ENCODE measurements at places on chromosomes 12 and 14.

- peak; percentile 87 for DNase-seq
Measured at GRCh38 chr12:24561882-24562770, 386.8 kb downstream of the BCAT1 start.

DNA sequence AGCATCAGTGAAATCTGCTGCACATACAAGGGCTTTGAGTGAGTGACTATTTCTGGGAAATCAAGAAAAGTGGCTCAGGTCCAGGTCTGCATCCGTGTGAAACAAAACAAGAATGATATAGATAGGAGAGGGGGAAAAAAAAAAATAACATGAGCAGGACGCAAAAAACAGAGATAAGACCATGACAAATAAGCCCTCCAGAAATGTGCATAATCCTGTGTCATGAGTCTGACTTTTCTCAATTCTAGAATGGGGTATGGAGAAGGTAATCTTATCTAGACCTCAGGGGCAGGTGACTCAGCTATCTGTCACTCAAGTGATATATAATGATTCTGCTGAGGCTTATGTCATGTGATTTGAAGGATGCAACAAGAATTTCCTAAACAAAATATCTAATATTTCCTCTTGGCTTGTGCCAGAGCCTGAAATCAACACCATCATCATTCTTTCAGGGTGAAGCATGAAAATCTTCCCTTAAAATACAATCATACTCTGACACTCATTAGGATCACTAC lies 250.0 kb downstream of the PHLDA1 start:
- DNase-seq: no peak

DNA sequence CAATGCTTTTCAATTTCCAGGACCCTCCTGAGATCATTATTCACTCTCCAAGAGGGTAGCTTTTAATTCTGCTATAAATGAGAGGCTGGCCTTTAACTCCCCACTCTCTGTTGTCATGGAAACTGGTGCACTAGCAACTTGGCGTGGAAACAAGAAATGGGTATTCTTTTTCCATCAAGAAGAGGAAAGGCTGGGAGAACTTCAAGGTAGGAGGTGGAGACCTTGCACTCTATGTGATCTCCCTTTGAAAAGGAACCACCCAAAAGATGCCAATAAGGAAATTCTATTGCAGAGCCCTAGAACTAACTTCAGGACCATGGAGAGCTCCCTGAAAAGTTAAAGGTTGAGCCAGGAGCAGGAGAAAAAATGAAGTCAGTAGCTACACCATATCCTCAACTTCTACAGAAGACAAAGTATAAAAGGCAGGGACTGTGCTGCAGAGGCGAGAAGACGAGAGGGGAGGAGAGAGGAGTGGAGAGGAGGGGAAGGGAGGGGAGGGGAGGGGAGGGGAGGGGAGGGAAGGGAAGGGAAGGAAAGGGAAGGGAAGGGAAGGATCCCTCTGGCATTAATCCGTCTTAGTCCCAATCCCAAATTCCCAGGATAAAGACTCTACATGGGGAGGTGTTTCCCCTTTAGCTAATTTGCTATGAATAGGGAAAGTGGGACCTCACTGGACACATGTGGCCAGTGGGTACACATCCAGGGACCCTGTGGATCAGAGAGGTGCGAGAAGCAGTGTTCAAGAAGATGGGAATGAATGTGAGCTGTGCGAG lies 46.7 kb upstream of the FICD start:
- no peak for DNase-seq

DNA sequence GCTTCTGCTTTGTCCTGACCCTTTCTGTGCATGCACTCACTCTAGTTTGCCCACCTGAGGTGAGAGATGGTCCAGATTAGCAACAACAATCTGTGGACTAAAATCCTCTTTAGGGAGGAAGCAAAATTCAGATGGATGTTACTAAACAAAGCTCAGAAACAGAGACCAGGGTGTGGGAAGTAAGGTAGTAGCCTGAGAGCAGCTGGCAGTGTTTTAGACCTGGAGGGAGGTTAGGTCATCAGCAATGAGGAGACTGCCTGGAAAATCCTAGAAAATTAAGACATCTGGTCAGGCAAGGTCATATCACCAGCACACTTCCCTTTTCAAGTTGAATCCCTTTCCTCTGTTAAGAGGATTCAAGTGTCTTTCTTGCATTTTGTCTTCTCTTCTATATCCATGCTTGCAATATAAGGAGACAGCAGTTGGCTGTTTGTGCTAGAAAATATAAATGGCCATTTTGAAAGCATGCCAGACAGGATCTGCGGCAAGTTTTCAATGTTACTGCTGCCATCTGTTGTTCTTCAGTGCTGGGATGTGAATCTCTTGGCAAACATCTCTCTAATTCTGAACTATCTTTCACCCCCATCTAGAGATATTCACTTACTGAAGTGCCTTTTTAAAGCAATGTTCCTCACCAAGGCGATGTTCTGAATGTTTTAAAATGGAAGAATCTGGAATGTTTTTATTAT lies 266.4 kb downstream of the NAV3 start:
- DNase-seq: no peak

- DNase-seq: no peak
Measured at GRCh38 chr14:61104358-61104757, 123.3 kb downstream of the SLC38A6 start.

DNA sequence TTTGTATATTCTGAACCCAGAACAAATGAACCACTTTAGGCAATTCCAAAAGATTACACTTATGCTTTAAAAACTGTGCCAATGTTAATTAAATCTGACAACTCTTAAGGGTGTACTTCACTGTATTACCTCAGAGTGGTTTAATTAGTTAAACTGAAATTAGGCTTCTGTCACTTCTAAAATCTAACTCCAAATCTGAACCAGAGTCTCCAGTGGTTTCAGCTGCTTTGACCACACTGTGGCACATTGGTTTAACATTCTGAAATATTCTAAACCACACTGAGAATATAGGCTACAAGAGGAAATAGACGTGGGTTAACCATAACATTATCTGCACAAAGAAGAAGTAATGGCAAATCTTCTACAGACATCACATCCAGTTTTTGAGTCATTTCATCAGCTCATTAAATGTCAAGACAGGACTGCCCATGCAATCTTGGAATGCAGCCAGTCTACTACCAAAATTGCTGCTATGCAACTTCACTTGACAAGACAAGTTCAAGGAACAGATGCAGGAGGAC lies 94.8 kb downstream of the LRP6 start:
- no peak for DNase-seq

- no peak for DNase-seq
Measured at GRCh38 chr14:103428723-103429556, 43.7 kb downstream of the MARK3 start.

GRCh38 chr14:100711493-100711892 lies 15.2 kb upstream of the DLK1 start:
- no peak for DNase-seq

DNA sequence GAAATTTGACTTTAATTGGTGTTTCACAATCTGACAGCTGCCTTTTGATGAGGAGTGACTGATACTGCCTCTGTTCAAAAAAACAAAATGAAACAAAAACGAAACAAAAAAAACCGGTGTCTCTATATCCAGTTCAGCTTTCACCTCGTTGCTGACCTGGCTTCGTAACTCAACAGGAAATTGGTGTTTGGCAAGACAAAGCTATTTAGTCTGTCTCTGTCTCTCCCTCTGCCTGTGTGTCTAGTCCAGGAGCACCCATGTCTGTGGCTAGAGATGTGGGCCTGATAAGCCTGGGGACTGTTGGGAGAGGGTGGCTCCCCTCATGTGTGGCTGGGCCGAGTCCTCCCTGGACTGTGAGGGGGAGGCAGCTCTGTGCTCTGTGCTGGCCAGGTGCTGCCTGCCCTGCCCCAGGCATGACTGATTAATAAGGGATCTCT lies 11.3 kb downstream of the CACNA1C start:
- no peak for DNase-seq

DNA sequence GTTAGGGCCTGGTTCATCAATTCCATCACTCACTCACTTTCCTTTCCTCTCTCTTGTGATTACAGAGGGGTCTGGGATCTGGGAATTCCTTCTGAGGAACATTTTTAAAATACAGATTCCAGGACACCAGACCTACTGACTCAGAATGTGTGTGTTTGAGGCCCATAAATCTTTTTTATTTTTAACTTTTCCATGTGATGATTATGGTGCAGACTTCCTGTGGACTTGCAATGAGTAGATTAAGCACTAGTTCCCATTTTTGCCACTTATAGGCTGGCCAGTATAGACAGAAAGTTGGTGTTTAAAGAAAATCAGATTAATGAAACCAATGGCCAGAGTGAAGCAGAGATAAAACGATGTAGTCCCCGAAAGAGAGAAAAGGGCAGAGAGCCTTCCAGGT lies 28.1 kb downstream of the SLC41A2 start:
- DNase-seq: no peak

DNA sequence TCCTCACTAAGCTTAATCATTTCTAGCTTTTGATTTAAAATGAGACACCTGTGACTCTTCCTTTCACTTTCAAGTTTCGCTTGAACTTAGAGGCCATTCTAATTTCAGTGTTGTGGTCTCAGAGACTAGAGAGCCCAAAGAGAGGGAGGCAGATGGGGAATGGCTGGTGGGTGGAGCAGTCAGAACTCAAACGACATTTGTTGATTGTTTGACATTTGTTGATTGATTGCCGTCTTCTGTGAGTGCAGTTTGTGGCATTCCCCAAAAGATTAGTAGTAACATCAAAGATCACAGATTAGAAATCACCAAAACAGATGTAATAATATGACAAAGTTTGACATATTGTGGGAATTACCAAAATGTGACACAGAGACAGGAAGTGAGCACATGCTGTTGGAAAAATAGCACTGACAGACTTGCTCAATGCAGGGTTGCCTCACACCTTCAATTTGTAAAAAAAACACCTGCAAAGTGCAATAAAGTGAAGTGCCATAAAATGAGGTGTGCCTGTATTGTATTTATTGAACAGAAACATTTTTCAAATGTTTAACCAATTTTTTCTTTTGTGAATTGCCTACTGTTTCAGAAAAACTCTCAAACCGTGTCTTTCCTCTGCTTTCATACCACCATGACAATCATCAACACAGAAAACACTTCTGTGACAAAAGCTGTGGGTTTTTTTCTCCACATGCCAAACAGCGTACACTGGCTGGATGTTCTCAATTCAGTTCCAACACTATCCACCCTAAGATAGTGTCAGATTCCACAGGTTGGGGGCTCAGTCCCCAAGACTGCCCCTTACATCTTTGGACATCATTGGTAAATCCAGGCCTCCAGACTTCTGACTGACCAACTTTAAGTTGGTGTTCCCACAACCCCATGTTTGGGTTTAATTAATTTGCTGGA lies 376.3 kb upstream of the RGS6 start:
- DNase-seq: no peak

- DNase-seq: peak; percentile 43
Measured at GRCh38 chr12:96034621-96035282, 635 bp downstream of the LTA4H start.

- no peak for DNase-seq
Measured at GRCh38 chr14:45897439-45897838, 644.4 kb upstream of the MIS18BP1 start.

GRCh38 chr12:6697584-6698351 lies 2.8 kb downstream of the PIANP start:
- peak; percentile 84 for DNase-seq

GRCh38 chr12:54131641-54132280 lies 57.0 kb downstream of the SMUG1 start:
- DNase-seq: no peak

- no peak for DNase-seq
Measured at GRCh38 chr12:59329462-59329861, 266.4 kb upstream of the SLC16A7 start.

GRCh38 chr12:29415111-29415510 lies 34.1 kb upstream of the ERGIC2 start:
- no peak for DNase-seq

- DNase-seq: no peak
Measured at GRCh38 chr12:123943816-123944215, 28.8 kb downstream of the CCDC92 start.

GRCh38 chr14:47490353-47490752 lies 185.1 kb downstream of the MDGA2 start:
- DNase-seq: no peak

GRCh38 chr12:88092771-88093170 lies 49.1 kb downstream of the CEP290 start:
- no peak for DNase-seq

DNA sequence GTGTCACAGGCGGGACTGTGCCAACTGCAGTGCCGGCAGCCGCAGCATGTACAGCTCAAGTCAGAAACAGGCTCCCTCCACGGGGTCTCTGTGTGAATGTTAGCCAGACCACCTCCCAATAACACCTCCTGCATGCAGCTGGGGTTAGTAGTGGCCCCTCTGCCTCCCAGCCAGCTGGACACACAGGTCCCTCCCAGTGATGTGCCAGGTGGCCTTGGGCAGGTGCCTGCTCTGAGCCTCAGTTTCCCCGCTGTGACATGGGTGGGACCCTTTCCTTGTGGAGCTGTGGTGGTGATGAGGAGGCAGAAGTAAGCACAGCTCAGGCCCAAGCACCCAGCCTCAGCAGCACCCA lies 139.9 kb downstream of the ADGRD1 start:
- DNase-seq: peak; percentile 20

- no peak for DNase-seq
Measured at GRCh38 chr14:67002994-67003753, 186.1 kb upstream of the GARIN2 start.

GRCh38 chr12:89059056-89059455 lies 293.2 kb downstream of the DUSP6 start:
- DNase-seq: no peak

GRCh38 chr14:23566778-23567185 lies 809 bp downstream of the AP1G2 start:
- DNase-seq: no peak

DNA sequence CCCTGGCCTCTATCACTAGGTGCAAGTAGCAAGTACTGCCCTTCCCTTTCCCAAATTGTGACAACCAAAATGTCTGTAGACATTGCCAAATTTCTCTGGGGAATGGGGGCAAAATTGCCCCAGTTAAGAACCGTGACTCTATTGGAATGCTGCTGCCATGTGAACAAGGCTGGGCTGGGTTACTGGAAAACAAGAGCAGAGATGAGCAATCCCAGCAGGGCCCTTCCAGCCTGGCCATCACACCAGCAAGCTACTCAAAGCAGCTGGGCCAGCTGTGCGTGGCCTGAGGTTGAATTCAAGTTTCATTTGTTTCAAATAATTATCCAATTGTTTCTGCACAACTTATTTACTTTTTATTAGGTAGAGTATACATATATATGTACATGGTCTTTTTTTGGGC lies 103.4 kb upstream of the PKP2 start:
- DNase-seq: peak; percentile 35

GRCh38 chr14:48723841-48724495 lies 862.2 kb downstream of the RPS29 start:
- no peak for DNase-seq

DNA sequence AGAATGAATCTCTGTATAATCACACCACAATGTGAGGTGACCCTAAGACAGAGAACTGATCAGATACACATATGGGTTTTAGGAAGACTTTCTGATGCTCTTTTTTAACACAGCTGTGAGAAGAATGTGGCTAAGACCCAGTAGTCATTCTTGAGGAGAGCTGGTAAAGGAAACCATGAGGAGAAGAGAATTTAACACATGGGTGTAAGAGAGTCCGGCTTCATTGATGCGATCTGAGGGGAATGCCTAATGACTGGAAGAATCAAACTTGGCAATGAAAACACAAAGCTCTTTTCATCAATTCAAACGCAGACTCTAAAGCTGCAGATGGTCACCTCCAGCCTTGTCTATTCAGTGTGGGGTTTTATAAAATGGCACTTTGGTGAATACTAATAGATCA lies 79.3 kb downstream of the FOXA1 start:
- no peak for DNase-seq
